Fibroblast of upper back skin (primary cell): ENCODE measurements at places on chromosomes 11 and 22.

- no peak for DNase-seq
These were observed 92.3 kb upstream of the AMOTL1 start for GRCh38 chr11:94675813-94676212.

- no peak for DNase-seq
These were observed 361.0 kb upstream of the ANO3 start for GRCh38 chr11:25970726-25971508.

- DNase-seq: no peak
These were observed at the start of gene APOL1 for GRCh38 chr22:36252754-36253522. APOL1 (plus strand) TSS chr22:36253133; CDS start chr22:36254956, 1,823 bp downstream.

- DNase-seq: no peak
These were observed 18.8 kb upstream of the TECTA start for GRCh38 chr11:121082219-121082618.

DNA sequence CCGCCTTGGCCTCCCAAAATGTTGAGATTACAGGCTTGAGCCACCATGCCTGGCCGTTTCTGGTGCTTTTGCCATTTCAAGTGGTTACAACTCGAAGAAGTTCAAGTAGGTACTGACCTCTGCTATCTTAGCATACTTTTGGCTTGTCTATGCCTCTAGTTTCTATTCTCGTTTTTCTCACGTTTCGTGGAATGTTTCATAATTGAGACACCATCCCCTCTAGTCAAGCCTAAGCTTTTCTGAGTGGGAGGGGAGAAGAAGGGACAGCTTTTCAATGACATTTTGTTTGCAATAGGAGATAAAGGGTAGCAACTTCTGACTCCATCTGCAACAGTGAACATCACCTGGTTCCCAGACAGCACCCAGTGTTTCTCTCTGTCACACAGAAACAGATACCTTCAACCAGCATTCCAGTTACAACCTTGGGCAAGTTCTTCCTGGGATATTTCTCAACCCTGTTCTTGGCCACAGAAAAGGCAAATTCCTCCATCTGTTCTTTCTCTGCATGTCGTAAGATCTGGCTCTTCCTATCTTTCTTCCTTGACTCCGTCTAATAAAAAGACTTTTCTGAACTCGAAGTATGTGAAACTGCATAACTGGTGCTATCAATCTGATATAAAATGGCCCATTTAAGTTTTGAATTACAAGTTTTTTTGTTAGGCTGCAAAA, 25.5 kb downstream of the DDI1 start:
- peak; percentile 38 for DNase-seq
